Mucosa of descending colon (tissue), 3 donors: ENCODE measurements at places on chromosomes 3 and 15. TPM values are rescaled to one million over a fixed set of nuclear protein-coding genes. Genes with fewer than 3 reads are reported as not detected.

DNA sequence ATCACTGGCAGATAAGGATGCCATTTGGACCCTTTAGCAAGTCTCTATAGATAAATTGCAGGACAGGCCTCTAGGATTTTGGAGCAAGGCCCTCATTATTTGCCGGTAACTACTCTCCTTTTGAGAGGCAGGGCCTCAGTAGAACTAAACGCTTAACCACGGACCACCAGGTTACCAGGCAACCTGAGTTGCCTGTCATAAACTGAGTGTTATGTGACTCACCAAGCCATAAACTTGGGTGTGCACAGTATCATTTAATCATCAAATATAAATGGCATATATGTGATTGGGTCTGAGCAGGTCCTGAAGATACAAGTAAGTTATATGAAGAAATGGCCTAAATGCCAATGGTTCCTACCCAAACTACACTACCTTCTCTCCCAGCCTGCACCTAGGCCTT is 93.2 kb downstream of the BCHE start:
- DNase-seq = no peak

GASK1A gene
- 1.2 TPM for total RNA-seq

ISLR gene
- total RNA-seq = 29.9 TPM

GRCh38 chr3:18847583-18848197 is 300.6 kb upstream of the KCNH8 start:
- DNase-seq = no peak

- no peak for DNase-seq
Observed at GRCh38 chr15:22806664-22807063, 20.2 kb downstream of the NIPA1 start.

- no peak for DNase-seq
Observed at GRCh38 chr3:124336067-124336656, 344.2 kb upstream of the ROPN1 start.

DNA sequence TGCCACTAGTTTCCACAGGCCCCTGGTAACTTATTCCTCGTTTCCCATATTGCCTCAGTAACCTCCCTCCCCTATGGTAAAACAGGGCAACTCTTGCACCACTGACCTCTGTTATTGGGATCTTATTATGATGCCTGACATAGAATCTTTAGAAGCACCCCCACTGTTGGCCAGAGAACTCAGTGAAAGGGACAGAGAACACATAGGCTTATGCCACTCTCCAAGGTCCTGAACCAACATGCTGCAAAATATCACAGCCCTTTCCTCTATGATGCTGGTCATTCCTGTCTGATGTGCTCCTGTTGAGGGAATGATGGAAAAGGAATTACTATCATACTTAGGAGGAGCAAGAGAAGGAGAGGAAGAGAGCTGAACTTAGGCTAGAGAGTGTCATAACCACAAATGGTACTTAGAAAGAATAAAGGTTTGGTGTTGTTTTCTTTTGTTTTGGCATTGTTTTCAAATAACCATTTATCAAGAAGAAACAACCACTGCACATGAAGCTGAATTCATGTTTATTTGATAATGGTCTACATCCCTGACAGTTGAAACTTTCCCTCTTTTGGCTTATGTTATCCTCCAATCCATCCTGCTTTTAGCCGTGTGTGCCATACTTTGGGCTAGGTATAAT is 330.2 kb downstream of the EPHB1 start:
- DNase-seq = peak; percentile 48

TP63 gene
- total RNA-seq = 0.57 TPM

ISL2 gene
- total RNA-seq = 0.51 TPM

GP9 gene
- not detected for total RNA-seq

DNA sequence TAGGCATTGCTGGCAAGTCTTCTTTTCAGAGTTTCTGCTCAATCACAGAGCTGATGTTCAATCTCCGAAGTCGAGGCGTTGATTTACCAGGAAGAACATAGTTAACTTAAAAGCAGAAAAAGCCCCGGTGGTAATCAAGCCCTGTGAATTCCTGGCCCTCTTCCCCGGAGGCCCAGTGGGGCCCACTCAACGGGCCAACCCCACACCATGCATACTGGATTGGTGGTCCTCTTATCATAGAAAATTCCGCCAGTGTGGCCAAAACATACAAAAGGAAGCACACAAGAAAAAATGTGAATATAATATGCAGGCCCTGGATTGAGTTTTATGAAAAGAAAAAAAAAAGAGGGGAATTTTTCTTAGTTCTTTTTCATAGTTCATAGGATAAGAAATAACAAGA is 873.0 kb upstream of the NR2F2 start:
- no peak for DNase-seq

GRCh38 chr3:102102394-102102793 is 253.1 kb downstream of the NFKBIZ start:
- DNase-seq = no peak

GRCh38 chr3:194784361-194784760 is 98.7 kb downstream of the FAM43A start:
- DNase-seq = no peak

DNA sequence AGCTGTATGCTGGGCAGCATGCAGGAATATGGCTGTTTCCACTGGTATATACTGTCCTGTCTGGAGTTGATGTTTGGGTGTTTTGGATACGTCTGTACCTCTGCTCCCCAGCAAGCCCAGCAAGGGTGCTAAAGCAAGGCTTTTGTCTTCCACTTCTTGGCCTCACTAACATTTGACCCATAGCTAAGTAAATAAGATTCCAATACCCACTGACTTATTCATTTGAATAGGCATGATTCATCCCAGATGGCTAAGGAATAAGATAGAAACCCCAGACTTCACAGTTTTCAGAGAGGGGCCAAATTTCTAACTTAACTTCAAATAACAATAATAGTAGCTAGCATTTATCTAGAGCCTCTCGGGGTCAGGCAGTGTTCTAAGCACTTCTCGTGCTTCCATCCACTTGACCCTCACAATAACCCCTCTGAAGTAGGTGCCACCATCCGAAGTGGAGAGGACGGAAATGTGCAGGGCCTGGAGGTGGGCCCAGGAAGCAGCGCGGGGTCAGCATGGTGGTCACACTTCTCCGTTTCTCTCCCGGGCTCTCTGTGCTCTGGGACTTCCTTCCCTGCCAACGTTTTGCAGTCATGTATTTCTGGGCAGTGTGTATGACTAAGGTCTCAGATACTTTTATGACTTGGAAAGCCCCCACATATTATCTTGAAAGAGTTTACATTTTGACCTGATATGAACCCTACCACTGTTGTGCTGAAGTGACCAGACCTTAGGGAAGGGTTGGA is 39.3 kb downstream of the LRRK1 start:
- DNase-seq = no peak

SLC25A36 gene
- 38.3 TPM for total RNA-seq

- no peak for DNase-seq
Observed at GRCh38 chr3:108403686-108404345, 106.6 kb downstream of the MYH15 start.
